ENCODE measurements at places on chromosomes 4 and X.

DNA sequence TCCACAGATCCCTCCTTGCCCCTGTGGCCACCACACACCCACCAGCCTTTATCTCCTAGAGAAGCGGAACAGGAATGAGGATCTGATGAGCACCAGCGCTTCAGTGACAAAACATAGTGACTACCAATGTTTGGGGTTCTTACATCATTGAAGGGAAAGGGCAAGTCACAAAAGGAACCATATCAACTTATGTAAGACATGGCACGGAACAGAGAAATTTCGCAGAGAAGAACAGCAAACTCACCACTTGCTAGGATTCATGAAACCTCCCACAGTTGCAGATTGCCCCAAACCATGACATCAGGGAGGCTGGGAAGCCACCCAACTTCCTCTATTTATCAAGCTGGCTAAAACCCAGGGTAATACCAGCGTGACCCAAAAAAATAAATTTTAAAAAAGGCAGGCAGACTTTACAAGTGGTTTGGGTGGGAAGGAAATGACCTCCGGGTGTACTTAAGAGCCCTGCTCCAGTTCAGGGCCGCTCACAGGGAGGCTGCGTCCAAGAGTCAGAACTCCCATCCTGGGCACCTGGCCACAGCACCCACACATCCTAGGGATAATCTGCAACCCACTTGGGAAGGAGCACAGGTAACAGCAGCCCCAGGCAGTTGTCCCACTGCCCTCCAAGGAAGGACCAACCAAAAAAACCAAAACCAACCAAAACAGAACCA lies 36.0 kb downstream of the ADGRG2 start:
- peak; percentile 96 for DNase-seq

- DNase-seq, result no peak
Measured at GRCh38 chr4:23371533-23371932, 518.3 kb downstream of the PPARGC1A start.

DNA sequence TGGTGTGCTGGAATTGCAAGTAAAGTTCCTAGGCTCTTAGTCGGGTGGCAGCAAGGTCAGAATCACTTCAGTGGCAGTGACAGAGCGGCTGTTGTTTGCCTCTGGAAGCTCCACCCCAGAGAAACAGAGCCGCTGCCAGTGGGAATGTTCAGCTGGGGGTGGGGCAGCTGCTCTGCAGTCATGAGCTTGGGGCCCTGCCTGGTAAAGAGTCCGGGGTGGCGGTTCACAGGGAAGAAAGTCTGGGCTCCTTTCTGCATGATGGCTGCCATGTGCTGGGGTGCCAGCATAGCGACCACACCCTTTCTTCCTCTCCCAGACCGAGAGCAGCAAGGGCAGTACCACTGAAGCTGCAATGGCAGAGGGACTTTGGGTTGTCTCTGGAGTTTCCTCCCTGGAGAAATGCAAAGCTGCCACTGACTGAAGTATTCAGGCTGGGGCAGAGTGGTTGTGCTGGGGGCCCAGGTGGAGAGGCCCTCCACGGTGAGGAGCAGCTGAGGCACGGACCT lies 108.8 kb upstream of the CENPE start:
- no peak for DNase-seq

- DNase-seq, result no peak
Measured at GRCh38 chrX:35382966-35383365, 415.2 kb upstream of the MAGEB16 start.

GRCh38 chrX:121546317-121546716 lies 498.9 kb downstream of the GLUD2 start:
- DNase-seq, result no peak

GRCh38 chr4:106011387-106011786 lies 116.1 kb downstream of the NPNT start:
- no peak for DNase-seq

GRCh38 chrX:152444338-152444737 lies 6.8 kb downstream of the GABRA3 start:
- no peak for DNase-seq

- no peak for DNase-seq
Measured at GRCh38 chrX:98065151-98065550, 1181.4 kb downstream of the RPA4 start.

GRCh38 chr4:114036426-114036825 lies 57.0 kb upstream of the ARSJ start:
- DNase-seq, result no peak

DNA sequence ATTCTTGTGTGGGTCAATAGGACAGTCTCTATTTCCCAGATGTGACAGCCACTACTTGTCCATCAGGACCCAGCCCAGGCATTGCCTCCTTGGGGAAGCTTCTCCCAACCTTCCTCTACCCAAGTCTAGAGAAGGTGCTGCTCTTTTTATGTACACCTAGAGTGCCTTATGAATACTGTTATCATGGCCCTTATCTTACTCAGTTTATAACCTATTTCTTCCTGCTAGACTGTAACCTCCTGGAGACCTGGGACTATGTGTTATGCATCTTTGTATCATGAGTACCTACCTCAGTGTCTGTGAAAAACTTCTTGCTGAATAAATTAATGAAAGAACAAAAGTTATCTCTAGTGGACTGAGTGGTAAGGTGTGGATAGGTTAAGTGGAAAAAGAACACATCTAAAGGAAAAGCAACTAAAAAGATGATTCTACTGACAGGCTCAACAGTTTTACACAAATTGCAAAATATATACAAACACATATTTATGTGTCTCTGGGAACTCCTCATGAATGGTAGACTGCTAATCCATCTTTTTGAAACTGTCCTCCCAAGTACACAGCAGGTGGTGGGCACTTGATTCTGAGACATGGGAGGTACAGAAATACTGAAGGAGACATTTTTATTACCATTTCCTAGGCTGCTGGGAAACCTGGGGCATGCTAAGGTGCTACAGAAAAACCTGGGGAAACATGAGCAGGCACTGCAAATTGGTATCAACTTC lies 106.6 kb downstream of the SH3RF1 start:
- DNase-seq, result no peak

GRCh38 chr4:98641376-98641775 lies 17.0 kb downstream of the TSPAN5 start:
- DNase-seq, result no peak

DNA sequence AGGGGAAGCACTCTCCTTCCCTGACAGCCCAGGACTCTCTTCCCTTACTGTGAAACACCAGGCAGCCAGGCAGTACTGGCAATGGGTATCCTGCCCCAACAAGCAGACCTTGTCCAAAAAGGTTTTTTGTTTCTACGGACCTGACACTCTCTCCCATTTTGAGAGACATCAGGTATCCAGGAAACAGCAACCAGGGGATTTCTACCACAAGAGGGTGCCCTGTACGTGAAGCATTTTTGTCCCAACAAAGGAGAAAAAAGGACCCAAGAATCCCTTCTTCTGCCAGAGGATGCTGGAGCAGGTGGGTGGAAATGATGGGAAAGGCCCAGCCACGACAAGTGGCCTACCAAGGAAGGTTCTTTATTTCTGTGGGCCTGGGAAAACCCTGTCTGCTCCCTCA lies 65.7 kb upstream of the FGF13 start:
- DNase-seq, result no peak

DNA sequence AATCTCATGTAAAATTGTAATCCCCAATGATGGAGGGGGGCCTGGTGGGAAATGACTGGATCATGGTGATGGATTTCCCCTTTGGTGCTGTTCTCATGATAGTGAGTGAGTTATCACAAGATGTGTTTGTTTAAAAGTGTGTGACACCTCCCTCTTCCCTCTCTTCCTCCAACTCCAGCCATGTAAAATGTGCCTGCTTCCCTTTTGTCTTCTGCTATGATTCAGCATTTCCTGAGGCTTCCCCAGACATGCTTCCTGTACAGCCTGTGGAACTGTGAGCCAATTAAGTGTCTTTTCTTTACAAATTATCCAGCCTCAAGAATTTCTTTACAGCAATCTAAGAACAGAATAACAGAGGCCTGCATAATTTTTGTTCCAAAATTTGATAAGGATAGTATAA lies 85.2 kb downstream of the ANAPC10 start:
- DNase-seq, result peak; percentile 67

- DNase-seq, result no peak
Measured at GRCh38 chrX:112190646-112191045, 108.1 kb upstream of the TRPC5 start.

GRCh38 chr4:79250887-79251286 lies 75.0 kb downstream of the NAA11 start:
- no peak for DNase-seq

DNA sequence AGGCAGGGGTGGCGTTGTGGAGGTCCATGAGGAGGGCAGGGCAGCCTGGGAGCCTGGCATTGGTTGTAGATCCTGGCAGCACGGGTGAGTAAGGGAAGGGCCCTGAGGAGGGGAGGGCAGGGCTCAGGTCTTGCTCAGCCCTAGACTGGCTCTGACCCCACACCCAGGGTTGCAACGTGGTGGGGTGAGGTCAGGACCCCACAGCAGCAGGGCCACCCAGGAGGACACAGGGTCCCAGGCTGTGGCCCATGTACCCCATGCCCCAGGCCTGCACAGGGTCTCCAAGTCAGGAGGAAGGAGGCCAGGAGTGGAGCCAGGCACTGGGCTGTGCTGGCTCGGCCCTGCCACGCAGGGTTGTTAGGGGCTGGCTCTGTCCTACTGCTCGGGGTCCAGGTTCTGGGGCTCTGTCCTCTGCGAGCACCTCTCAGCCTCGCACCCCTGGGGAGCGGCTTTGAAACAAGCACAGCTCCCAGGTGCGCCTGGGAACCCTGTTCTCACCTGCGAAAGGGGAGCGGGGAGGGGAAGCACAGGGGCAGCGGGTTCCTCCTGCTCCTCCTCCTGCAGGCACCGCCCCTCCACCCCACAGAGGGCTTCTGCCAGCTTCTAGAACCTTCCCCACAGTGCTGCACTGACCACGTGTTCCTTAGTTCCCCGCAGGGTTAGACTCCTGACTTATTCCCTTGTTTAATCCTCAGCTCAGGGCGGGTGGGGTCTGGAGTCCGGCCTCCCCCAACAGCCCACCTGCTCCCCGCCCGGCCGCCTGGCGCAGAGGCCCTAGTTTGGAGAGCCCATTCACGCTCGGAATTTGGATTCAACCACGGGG lies 20.4 kb downstream of the MSANTD1 start:
- no peak for DNase-seq

GRCh38 chr4:107243141-107243781 lies 207.1 kb upstream of the DKK2 start:
- DNase-seq, result no peak

DNA sequence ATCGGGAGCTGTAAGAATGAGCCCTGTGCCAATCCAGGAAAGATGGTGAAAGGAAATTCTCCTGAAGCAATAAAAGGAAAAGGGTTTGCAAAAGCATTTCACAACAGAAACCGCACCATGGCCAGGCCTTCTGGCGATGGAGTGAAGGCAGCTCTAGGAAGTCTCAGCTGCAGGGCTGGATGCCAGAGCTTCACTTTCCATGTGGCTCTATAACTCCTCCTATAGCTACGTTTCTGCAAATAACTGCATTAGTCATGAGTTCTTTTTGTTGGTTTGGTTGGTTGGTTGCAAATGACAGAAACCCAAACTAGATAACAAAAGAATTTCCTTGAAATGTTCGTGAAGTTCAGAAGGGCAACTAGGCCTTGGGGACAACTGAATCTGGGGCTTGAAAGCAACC lies 84.6 kb downstream of the RELL1 start:
- DNase-seq, result peak; percentile 95

- no peak for DNase-seq
Measured at GRCh38 chr4:18508786-18509185, 487.2 kb upstream of the LCORL start.

DNA sequence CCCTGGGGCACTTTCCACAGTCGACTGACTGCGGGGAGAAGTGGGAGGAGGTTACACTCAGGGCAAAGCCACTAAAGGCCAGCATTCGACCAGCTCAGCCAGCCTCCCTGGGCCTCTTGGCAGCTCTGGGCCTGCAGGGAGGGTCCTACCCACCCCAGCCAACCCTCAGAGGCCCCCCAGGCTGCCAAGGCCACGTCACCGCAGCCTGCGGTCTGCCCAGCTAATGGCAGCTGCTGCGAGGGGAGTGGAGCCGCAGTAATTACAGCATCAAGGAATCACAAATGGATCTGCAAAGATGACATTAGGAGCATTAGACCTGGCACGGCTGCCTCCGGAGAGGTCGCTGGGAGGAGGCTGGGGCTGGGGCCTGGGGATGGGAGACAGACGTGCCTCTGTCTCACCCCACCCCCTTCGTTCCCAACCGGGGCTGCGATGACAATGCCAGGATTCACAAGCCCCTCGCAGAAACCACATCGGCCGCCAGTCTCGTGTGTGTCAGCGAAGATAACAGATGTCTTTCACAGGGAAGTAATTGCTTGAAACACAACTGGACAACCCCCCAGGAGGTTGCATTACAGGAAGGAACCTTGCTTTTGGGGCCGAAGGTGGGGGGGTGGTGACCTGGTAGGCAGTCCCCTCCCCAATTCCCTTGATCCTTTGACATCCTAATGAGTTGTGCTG lies 367.6 kb downstream of the BCOR start:
- peak; percentile 52 for DNase-seq

DNA sequence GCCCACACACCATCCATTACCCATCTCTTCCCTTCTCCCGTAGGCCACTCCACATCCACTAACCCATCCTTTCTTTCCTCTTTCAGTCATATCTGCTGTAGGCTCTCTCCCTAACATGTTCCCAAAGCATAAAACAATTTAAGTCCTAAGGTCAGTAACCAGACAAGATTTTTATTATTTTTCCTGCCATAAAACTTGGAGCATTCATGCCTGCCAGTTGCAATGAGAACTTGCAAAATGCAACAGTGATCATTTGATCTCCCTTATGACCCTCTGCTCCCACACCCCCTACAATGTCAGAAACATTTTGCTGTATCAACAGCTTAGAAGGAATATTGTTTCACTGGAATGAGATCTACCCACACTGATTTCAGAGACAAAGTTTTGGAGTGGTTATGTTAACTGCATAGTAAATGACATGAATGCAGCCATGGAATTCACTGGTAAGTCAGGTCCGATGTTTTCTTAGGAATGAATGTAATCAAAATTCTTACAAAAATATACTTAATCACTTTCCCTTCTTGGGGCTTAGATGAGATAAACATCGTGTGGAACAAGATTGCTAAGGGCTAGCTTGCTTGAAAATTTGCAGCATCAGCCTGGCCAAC lies 5.7 kb downstream of the NIPAL1 start:
- no peak for DNase-seq

GRCh38 chr4:100708776-100709175 lies 191.0 kb upstream of the EMCN start:
- DNase-seq, result no peak

DNA sequence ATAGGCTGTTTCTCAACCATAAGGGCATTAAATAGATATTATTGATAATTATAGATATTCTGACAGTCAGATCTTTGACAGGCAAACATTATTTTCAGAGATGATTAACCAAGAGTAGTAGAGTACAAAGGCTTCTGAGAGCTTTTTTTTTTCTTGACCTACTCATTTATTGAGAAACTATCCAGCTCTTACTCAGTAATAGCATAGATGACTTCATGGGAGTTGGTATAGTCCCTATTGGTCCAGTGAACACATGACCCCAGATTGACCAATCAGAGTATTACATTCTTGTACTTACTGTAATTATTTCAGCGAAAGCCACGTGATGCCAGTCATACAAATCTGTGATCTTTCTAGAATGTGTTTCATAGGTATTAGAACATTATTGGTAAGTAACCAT lies 508.7 kb downstream of the FSTL5 start:
- DNase-seq, result no peak

- DNase-seq, result peak; percentile 13
Measured at GRCh38 chr4:10013722-10014121, 7.6 kb downstream of the SLC2A9 start.
